ENCODE measurements at places on chromosomes 11 and 22.

DNA sequence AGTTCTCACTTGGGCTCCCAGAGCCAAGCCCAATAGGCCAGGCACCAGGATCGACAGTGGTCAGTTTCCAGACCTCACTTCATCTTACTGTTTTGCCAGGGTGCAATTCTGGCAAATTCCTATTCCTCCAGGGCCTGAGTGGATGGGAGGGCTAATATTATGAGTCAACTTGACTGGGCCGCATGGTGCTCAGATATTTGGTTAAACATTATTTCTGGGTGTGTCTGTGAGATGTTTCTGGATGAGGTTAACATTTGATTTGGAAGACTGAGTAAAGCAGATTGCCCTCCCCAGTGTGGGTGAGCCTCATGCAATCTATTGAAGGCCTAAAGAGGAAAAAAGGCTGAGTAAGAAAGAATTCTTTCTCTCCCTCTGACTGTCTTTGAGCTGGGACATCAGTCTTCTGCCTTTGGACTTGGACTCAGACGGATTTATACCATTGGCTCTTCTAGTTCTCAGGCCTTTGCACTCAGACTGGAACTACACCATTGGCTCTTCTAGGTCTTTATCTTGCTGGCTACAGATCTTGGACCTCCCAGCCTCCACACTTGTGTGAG, 132.9 kb upstream of the ZBED5 start:
- H3K27me3 ChIP-seq, result peaks cover 5% of the 10 kb centered on the region
- no peak overlapping the region for H3K4me3 ChIP-seq
- DNase-seq, result no peak
- H3K27ac ChIP-seq, result no peak overlapping the region

- H3K4me1 ChIP-seq, result peaks cover 51% of the 10 kb centered on the region
- H3K27me3 ChIP-seq, result no peaks in the 10 kb centered on the region
- peak within 1 kb of the TSS; percentile 74 for H3K27ac ChIP-seq
- DNase-seq, result peak; percentile 34
- peak within 1 kb of the TSS; percentile 57 for H3K4me3 ChIP-seq
Observed at GRCh38 chr22:24181088-24181995, at the start of gene SUSD2. SUSD2 (plus strand) TSS chr22:24181487; CDS start chr22:24181520, 33 bp downstream.

DNA sequence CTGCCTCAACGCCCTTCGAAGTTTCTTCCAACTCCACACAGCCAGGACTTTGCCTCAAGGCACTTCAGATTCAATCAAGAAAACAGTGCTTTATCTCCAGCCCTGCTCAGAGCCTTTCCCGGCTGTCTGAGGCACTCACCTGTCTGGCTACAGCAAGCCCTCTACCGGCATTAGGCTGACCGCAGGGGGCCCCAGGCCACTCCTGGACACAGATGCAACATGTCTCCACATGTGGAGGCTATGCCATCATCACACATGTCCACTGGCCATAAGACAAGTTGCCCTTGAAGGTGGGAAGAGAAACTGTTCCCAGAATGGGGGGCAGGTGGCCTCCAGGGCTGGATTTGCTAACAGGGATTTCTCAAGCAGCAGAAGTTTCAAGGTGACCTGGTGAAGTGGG, 10.0 kb downstream of the SCUBE1 start:
- DNase-seq, result no peak
- H3K27me3 ChIP-seq, result peaks cover 38% of the 10 kb centered on the region
- no peak overlapping the region for H3K27ac ChIP-seq
- no peak overlapping the region for H3K4me3 ChIP-seq
- no peaks in the 10 kb centered on the region for H3K4me1 ChIP-seq

DNA sequence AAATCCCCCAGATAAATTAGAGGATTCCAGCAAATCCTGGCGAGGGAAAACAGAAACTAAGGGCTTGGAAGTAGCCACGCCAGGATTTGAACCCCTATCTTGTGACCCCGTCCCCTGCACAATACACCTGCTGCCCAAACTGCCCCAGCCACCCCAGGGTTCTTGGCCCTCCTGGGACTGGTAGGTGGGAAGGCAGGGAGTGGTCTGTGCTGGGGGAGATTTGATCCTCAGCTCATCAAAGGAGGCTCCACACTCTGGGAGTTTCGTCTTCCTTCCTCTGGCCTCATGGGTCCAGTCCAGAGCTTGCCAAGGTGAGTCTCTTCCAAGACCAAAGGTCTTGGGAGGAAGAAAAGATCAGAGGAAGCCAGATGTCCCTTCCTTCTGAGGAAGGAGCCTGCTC, 4.5 kb upstream of the CHST1 start:
- peaks cover 12% of the 10 kb centered on the region for H3K4me1 ChIP-seq
- DNase-seq, result no peak
- H3K27ac ChIP-seq, result no peak overlapping the region
- H3K36me3 ChIP-seq, result no peaks in the 10 kb centered on the region
- H3K4me3 ChIP-seq, result no peak overlapping the region

DNA sequence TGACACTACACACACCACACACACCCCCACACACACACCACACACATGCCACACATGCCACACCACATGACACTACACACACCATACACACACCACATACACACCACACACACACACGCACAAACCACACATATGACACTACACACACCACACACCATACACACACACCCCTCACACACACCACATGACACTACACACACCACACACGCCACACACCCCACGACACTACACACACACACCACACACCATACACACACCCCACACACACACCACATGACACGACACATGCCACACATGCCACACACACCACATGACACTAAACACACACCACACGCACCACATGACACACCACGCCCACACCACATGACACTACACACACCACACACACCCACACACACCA, 101.8 kb upstream of the ASPHD2 start:
- DNase-seq, result no peak
- peaks cover 12% of the 10 kb centered on the region for H3K27me3 ChIP-seq
- H3K27ac ChIP-seq, result no peak overlapping the region

- no peaks in the 10 kb centered on the region for H3K36me3 ChIP-seq
- H3K27me3 ChIP-seq, result peaks cover 36% of the 10 kb centered on the region
- no peak overlapping the region for H3K4me3 ChIP-seq
- no peak for DNase-seq
- peaks cover 15% of the 10 kb centered on the region for H3K4me1 ChIP-seq
Observed at GRCh38 chr11:2290351-2290841, 11.3 kb downstream of the C11orf21 start.

DNA sequence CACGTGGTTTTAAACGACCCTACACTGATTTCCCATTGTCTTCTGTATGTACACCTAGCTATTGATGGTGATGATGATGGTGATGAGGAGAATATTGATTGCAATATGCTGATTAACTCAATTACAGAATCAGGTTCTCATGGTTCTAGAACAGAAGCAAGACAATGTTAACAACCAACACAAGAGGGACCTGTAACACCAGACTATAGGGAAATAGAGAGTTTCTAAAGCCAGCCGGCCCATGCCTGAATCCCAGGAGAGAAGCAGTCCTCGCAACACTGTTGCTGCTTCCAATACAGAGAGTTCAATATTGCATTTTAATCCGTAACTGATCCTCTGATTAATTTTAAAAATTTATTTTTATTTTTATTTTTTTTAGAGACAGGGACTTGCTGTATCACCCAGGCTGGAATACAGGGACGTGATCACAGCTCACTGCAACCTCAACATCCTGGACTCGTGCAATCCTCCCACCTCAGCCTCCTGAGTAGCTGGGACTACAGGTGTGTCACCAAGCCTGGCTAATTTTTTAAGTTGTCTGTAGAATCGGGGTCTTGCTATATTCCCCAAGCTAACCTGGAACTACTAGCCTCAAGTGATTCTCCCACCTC, 22.2 kb upstream of the UBASH3B start:
- DNase-seq, result peak; percentile 16
- peaks cover 34% of the 10 kb centered on the region for H3K27me3 ChIP-seq
- H3K4me3 ChIP-seq, result no peak overlapping the region

GRCh38 chr11:122668562-122669090, 13.1 kb downstream of the UBASH3B start:
- H3K27ac ChIP-seq, result peak overlapping the region; percentile 28
- no peak for DNase-seq
- peaks cover 9% of the 10 kb centered on the region for H3K36me3 ChIP-seq
- H3K4me1 ChIP-seq, result peaks cover 16% of the 10 kb centered on the region
- H3K4me3 ChIP-seq, result no peak overlapping the region

GRCh38 chr11:126542334-126543015, 187.0 kb downstream of the ST3GAL4 start:
- no peaks in the 10 kb centered on the region for H3K36me3 ChIP-seq
- no peak for DNase-seq
- H3K4me1 ChIP-seq, result no peaks in the 10 kb centered on the region

DNA sequence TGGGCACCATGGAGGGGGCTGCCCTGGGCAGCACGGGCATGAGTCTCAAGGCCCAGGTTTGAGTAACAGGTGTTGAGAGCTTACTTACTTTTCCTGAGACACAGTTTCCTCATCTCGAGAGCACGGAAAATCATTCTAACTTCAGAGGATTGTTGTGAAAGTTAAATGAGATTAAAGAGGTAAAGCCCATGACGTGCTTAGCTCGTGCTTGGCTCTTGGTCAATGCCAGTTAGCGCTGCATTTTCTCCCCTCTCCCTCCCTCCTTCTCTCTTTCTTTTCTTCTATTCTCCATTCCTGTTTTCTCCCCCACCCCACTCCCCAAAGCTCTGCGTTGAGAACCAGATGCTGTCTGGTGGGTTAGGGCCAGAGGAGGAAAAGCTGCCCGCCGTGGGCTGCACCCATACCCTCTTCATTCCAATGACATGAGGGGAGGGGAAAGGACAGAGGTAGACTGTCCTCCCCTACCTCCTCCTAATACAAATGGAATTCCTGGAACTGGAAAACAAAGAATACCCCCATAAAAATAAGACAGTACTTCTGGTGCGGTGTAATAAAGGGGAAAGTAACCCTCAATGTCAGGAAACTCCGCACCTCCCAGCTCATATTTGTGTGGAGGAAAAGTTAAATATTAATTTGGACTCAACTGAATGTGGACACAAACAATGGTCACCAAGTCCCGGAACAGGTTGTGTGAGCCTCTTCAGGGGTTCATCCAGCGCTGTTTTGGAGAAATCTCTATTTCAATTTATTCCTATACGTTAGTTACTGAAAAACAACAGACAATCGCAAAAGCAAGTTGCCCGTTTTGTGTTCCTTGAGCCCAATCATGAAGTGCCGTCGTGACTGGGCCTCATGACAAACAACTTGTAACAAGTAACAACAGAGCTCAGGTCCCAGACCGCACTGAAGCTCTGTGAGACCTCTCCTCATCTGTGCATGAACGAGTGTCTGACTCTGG, 54.8 kb upstream of the B3GAT1 start:
- no peaks in the 10 kb centered on the region for H3K4me1 ChIP-seq
- no peaks in the 10 kb centered on the region for H3K36me3 ChIP-seq
- H3K27me3 ChIP-seq, result peaks cover 93% of the 10 kb centered on the region
- DNase-seq, result no peak

- peak overlapping the region; percentile 64 for H3K4me3 ChIP-seq
- DNase-seq, result no peak
- H3K27me3 ChIP-seq, result peaks cover 64% of the 10 kb centered on the region
- no peaks in the 10 kb centered on the region for H3K36me3 ChIP-seq
- H3K4me1 ChIP-seq, result peaks cover 23% of the 10 kb centered on the region
- H3K27ac ChIP-seq, result no peak overlapping the region
Observed at GRCh38 chr11:111513240-111513605, 1.0 kb upstream of the BTG4 start.

DNA sequence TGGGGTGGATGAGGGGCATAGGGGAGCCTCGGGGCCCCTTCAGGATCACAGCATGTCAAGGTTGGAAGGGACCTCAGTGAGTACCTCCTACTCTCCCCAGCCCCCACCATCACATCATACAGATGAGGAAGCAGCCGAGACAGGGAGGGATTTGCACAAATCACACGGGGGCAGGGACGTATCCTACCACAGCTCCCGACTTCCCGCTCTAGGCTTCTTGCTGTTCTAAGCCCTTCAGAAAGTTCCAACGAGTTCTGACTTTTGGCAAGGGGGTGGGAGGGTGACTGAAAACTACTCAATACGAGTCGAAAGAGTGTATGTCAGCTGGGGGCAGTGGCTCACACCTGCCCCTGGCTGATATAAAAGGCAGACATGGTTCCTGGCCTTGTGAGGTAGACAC, 4.7 kb upstream of the RAD9A start:
- no peaks in the 10 kb centered on the region for H3K27me3 ChIP-seq
- peaks cover 22% of the 10 kb centered on the region for H3K4me1 ChIP-seq
- no peak overlapping the region for H3K4me3 ChIP-seq
- no peaks in the 10 kb centered on the region for H3K36me3 ChIP-seq
- DNase-seq, result no peak
- H3K27ac ChIP-seq, result no peak overlapping the region

- H3K27me3 ChIP-seq, result no peaks in the 10 kb centered on the region
- H3K4me1 ChIP-seq, result peaks cover 33% of the 10 kb centered on the region
- H3K36me3 ChIP-seq, result no peaks in the 10 kb centered on the region
Observed at GRCh38 chr22:18042685-18043084, 18.3 kb upstream of the MICAL3 start.

- H3K4me1 ChIP-seq, result peaks cover 100% of the 10 kb centered on the region
- no peaks in the 10 kb centered on the region for H3K27me3 ChIP-seq
- no peak overlapping the region for H3K27ac ChIP-seq
- no peak for DNase-seq
Observed at GRCh38 chr11:68467201-68467834, 6.8 kb downstream of the PPP6R3 start.

GRCh38 chr11:12090061-12090591, 20.3 kb upstream of the MICAL2 start:
- H3K4me1 ChIP-seq, result peaks cover 85% of the 10 kb centered on the region
- no peaks in the 10 kb centered on the region for H3K27me3 ChIP-seq
- no peaks in the 10 kb centered on the region for H3K36me3 ChIP-seq
- DNase-seq, result no peak

DNA sequence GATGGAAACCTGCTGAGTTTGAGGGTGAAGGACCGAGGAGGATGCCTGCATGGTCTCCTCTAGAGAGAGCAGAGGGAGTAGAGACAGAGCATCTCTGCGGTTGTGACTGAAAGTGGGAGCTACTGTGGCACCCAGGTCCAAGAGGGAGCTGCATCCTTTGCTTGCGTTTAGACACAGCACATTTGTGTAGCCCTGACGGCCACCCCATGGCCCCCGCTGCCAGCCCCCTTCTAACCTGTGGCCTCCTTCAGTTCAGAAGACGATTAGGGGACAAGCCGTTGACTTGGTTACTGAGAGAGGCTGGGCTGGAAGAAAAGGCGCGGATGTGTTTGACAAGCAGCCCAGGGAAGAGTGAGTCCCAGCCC, 690.9 kb downstream of the BRD1 start:
- no peak overlapping the region for H3K27ac ChIP-seq
- no peaks in the 10 kb centered on the region for H3K36me3 ChIP-seq
- DNase-seq, result no peak
- H3K4me3 ChIP-seq, result no peak overlapping the region
- H3K27me3 ChIP-seq, result peaks cover 84% of the 10 kb centered on the region

GRCh38 chr11:110835106-110835505, 122.9 kb upstream of the ARHGAP20 start:
- DNase-seq, result no peak
- no peak overlapping the region for H3K4me3 ChIP-seq
- no peaks in the 10 kb centered on the region for H3K36me3 ChIP-seq
- H3K4me1 ChIP-seq, result no peaks in the 10 kb centered on the region
- no peaks in the 10 kb centered on the region for H3K27me3 ChIP-seq
